ENCODE measurements at places on chromosomes 11 and 22.

- DNase-seq: no peak
Observed at GRCh38 chr11:60454212-60454611, 1.4 kb upstream of the MS4A1 start.

DNA sequence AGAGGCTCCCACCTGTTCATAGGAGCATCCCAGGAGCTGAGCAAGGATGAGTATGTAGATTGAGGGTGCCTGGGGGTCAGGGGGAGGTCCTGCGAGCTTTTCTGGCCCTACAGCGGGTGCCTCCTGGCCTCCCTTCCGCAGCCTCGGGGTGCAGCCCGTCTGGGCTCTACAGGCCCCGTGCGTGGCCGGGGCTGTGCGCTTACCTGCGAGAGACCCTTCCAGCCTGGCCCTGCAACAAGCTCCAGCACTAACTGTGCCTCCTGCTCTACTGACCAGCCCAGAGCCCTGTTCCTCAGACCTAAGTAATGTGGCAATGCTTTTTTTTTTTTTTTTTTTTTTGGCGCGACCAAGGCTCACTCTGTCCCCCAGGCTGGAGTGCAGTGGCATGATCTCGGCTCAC, 1129.1 kb downstream of the BRD1 start:
- no peak for DNase-seq

DNA sequence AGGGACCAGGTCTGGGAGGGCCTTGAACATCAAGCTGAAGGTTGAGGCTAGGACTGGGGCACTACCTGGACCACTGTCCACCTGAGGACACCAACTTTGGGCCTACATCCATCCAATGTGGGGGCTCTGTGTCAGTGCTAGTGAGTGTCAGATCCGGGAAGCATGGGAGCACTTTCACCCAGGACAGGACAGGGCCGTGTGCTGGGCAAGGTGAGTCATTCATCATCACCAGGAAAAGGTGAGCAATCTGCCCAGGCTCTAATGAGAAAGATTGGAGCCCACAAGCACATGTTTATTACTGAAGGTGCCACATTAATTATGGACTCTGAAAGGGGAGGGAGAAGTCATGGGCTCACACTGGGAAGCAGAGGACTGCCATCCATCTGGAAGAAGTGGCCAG, 39.7 kb upstream of the DRD2 start:
- DNase-seq: no peak

DNA sequence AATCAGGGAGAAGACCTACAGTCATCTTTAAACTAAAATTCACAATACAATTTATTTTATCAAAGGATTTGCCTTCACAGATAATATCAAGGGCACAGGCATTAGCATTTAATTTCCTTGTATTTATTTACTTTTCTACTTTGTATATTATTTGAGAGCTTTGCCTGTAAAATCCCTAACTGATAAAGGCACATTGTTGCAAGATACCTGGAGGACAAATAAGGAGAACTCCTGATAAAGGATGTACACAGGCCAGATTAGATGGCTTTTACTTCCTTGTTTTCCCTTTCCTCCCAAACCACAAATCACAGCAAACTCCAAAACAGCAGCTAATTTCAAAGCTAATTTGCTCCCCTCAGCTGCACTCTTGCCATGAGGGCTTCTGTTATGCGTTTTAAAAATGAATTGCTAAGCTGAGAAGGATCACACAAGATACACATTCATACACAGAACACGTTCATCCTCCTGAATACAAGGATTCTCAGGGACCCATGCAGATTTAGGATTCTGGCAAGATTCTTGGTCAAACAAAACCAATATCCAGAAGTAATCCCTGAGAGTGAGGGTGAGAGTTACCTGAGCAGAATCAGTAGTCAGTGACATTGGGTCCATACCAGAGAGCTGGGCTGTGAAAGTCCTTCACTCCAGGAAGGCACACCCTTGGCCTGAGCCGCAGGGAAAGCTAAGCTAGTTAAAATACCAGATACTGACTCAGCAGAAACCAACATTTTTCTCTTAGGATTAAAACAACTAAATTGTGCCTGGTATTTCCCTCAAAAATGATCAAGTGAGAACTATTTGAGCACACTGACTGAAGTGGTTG, 100.3 kb upstream of the CLPB start:
- no peak for DNase-seq

- no peak for DNase-seq
Observed at GRCh38 chr11:130535520-130535919, 87.1 kb downstream of the ADAMTS15 start.

DNA sequence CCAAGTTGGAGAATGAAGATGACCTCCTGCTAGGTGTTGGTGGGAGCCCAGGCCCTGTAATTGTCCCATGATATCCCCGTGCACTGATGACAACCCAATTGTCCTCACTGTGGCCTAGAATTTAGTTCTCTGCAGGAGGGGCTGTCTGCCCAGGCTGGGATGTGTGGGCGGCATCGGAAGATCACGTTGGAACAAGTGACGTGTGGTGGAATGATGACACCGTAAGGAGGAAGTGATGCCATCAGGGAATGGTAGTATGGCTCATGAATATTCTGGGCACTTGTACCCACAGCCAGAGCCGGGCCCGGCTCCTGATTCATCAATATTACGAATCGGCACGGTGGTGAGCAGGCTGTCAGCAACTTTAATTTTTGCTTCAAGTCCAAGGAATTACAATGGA, 111.6 kb downstream of the MIAT start:
- no peak for DNase-seq

DNA sequence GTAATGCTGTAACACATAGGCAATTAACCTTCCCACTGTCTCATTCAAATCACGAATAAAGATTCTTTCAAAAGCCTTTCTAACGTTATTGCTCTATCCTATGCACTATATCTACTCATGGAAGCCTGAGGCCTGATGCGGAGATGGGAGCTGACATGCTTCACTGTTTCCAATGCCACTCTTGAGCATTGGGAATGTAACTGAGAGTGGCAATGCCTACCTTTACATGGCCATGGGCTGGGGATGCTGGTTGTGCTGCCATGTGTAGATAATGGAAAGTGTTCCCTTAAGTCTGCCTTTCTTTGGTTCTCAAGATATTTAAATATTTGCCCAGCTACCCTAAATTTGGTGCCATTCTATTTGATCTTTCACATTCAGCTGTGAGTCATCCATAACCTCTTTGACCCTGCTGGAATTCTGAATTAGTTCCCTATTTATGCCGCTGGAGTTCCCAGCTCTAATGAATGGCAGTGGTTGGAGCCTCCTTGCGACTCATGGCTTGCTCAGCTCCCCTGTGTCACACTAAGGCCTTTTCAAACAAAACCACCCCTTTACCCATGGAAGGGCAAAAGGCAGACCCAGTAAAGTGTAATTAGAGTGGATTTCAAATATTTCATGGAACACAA, 21.4 kb upstream of the DKK3 start:
- no peak for DNase-seq

DNA sequence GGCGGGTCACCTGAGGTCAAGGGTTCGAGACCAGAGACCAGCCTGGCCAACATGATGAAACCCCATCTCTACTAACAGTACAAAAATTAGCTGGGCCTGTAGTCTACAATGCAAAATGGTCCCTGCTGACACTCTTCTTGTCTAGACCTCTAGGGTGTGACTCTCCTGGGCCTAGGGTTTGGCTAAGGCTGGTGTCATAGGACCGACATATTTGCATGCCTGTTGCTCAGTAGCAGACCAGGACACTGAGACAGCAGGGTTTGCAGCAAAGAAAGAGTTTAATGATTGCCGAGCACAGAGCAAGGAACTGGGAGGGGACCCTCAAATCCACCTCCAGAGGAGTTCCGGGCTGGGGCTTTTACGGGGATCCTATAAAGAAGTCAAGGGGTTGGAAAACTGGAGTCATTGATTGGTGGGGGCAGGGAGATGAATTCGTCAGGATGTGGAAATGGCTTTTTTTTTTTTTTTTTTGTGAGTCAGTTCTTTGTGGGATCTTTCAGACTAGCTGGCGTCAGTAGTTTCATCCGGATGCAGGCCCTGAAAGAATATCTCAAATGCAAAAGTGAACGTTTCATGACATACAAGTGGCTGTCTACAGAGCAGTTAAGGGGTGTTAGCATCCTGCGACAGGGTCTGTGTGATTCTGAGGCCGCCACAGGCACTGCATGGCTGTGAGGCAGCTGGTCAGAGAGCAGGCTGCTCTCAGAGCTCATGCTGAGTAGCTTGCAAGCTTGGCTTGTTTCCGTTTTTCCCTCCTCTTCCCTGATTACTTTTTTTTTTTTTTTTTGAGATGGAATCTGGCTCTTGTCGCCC, 27.2 kb upstream of the A4GALT start:
- no peak for DNase-seq

DNA sequence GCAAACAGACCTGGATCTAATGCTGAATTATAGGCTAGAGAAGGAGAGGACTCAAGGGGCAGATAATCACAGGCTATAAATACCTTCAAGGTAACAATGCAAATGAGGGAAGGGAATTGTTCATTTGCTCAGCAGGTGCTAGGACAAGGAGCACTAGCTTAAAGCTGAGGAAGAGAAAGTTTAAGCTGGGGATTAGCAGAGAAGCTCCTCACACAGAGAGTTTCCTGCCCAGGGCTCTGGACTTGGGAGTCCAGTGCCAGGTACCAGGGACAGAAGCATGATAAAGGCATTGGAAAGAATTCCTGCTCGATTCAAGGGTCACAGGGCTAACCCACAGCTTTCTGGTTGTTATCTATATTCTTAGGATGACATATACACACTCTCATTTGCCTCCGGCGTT, 509.9 kb downstream of the NTM start:
- DNase-seq: no peak

DNA sequence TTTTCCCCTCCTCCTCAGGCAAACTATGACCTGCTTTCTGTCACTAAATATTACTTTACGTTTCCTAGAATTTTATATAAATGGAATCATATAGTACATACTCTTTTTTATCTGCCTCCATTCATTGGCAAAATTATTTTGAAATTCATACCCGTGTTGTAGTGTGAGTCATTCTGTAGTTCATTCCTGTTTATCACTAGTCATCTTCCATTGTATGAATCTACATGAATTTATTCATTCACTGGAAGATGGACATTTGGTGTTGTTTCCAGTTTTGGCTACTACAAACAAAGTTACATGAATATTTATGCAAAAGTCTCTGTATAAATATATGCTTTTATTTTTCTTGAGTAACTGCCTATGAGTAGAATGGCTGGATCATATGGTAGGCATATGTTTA, 60.7 kb upstream of the OPCML start:
- DNase-seq: no peak

- no peak for DNase-seq
Observed at GRCh38 chr11:61090982-61091372, 11.3 kb upstream of the CD5 start.

- no peak for DNase-seq
Observed at GRCh38 chr11:39304586-39304985, 2154.9 kb downstream of the LRRC4C start.

DNA sequence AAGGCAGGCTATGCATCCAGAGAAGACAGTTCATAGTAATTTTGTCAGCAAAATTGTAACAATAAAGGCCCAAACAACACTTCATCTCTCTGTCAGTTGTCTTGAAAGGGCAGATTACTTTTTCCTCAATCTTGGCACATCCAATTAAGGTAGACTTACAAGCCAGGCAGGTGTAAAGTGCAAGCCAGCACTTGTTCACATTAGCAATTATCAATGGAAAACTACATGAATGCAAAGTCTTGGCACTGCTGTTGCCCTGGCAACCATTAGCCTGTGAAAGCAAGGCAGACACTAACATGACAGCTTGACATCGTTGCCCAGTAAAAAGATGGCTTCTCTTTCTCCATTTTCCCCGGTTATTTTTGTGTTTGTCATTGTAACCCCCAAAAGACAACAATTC, 677.2 kb upstream of the TENM4 start:
- no peak for DNase-seq

GRCh38 chr11:1546536-1547466, 25.3 kb downstream of the DUSP8 start:
- DNase-seq: no peak

- DNase-seq: no peak
Observed at GRCh38 chr11:125078016-125078415, 14.9 kb downstream of the SLC37A2 start.

GRCh38 chr22:25362215-25362882, 142.9 kb downstream of the CRYBB2 start:
- DNase-seq: peak; percentile 64

DNA sequence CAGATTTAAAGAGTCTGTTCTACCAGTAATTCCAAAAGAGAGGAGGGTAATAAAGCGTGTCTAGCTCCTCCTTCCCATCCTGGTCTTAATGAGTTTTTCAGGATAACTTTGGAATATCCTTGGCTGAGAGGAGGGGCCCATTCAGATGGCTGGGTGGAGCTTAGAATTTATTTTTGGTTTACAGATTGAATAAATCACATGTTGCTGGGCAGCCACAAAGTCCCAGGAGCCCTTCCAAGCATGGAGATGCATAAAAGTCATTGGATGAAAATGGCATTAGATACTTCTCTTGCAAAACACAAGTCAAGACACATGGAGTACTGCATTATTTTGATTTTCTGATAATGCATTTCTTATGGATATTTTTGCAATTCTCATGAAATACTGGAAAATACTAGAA, 139.0 kb downstream of the TRPC6 start:
- DNase-seq: no peak

GRCh38 chr22:36585841-36586240, 56.9 kb upstream of the EIF3D start:
- DNase-seq: no peak

GRCh38 chr11:75593286-75593915, 31.3 kb downstream of the SERPINH1 start:
- DNase-seq: no peak

DNA sequence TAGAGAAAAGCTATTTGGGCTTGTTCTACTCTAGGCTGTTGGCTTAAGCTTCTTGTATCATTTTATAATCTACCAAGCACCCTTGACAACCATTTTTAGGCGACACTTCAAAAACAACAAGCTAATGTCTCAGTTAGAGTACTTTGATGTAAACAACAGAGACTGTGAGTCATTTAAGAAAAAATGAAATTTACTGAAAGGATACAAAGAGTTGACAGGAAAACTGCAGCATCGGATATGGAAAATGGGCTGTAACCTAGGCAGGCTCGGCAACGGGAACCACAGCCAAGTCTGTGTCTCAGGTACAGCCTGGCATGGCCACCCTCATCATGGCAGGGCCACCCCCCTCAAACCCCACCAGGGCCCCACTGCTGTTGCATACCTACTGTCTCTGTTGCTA, 4.4 kb upstream of the RNF169 start:
- no peak for DNase-seq

- no peak for DNase-seq
Observed at GRCh38 chr11:68968306-68969250, 12.2 kb downstream of the MRGPRD start.

DNA sequence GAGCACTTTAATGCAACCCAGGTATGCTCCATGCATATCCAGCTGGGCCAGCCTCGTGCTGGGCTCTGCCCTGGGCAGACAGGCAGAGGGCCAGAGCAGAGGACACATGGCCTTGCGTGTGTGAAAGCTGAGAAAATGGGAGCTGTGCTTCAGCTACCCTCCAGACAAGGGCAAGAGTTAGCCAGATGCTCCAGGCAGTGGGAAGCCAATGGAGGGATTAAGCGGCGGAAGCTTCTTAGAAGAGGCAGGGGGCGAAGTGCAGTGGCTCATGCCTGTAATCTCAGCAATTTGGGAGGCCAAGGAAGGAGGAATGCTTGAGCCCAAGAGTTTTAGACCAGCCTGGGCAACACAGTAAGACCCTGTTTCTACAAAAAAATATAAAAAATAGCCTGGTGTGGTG, 9.8 kb upstream of the ARHGEF17 start:
- DNase-seq: no peak

Data from muscle of arm (tissue), 14 donors.